ENCODE measurements at places on chromosomes 3 and 15.

DNA sequence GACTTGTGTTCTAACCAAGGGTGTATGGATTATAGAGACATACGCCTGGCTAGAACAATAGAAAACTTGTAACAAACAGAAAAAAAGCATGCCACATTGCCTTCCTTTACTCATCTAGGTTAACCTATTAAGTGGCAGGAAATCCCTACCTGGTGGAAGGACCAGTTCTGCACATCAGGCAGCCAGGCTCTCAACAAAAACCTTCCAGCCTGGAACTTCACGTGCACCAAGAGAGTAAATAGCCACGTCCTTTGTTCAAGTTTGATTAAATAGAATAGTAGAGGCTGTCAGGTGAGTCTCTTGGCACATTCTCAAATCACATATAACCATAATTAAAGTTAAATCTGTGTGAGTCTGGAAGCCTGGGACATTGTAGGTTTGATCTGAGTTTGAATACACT lies 85.0 kb upstream of the DPH6 start:
- DNase-seq, result no peak

DNA sequence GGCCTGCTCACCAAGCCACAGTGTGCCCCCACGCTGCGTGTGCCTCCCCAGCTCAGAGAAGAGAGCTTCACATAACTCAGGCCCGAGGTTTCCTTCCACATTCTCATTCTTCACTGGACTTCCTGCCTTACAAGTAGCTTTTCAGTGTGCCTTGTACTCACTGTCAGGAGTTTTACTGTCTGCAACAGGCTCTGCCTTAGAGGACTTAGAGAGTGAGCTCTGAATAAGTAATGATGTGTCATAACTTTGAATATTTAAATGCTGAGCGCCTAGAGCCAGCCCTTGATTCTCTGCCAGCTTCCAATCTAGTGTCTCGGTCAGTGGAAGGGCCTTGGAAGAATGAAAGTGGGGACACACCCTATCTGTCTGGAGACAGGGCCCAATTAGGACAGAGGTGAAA lies 41.8 kb downstream of the ITGB5 start:
- no peak for DNase-seq

GRCh38 chr3:128188956-128189355 lies 35.7 kb downstream of the EEFSEC start:
- DNase-seq, result no peak

GRCh38 chr15:75673426-75674235 lies 25.9 kb downstream of the SNX33 start:
- DNase-seq, result no peak

- DNase-seq, result no peak
Observed at GRCh38 chr3:74648107-74648506, 33.6 kb upstream of the CNTN3 start.

GRCh38 chr15:61153291-61153690 lies 75.8 kb downstream of the RORA start:
- DNase-seq, result no peak

Measured in activated T-cell treated with anti-CD3 and anti-CD28 coated beads for 4 hours (primary cell).